ENCODE measurements at places on chromosomes 1 and 21.

DNA sequence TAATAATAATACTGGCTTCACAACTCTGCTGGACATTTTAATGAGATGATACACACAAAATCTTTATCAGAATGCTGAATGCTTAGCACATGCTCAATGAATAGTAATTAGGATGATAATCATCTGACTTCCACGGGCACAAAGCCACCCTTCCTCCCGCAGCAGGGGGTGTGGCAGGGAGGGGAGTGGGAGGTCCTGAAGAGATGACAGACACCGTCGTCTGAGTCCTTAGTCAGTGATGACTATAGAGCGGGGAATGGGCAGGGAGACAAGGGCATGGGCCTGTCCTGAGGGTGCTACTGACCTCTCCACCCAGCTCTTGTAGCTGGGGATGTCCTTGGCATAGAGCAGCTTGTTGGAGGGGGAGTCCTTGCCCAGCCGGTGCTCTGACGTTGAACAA is 117.6 kb upstream of the CD34 start:
- no peak for DNase-seq

DNA sequence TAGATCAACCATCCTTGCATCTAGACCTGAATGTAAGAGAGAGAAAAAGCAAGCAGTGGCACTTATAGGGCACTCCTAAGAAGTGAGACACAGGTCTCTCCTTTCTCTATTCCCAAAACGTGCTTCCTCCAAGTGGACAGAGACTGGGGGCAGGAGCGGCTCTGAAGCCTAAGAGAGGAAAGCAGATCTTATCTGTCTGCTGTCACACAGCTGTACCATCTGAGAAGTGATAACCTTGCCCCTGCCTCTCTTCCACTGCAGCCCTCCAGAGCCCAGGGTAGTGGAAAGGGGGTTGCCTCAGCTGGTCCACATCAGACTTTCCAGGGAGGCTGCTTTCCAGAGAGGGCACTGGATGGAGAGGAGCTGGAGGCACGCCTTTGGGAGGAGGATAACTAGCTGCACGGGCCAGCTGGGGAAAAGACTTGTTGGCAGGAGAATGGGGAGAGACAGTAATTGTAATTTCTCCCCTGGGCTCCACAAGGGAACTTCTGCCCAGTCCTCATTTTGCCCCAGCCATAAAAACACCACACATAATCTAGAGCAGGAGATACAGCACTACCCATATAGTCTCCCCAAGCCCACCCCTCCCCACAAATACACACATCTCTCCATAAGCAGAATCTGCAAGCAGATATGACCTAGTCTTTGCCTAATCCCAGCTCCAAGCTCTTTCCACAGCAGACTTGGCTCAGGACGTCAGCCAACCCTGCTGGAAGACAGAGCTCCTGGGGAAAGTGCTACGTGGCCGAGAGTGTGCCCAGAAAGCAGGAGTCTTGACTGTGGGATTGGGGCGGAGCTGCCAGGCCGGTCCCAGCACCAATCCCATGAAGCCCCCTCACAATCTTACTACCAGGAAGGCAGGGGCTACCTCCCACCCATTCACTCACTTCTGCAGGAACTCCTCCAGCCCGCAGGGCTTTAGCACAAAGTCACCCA is 31.2 kb downstream of the PIK3C2B start:
- no peak for DNase-seq

- no peak for DNase-seq
Observed at GRCh38 chr1:44239331-44239960, 26.2 kb downstream of the DMAP1 start.

DNA sequence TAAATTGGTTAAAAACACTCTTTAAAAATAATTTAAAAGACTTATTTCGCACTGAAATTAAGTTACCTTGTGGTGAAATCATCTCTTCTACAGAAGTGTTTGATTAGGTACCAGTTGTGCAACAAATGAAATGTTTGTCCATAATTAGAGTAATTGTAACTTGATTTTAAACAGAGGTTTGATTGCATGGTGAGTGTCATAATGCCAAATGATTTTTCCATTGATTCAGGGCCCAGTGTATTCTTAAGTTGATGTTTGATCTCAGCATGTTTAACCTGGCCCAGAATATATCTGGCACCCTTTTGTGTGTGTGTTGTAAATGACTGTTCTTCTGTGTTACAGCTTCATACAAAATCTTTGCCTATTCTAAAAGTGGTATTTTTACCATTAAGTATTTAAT is 28.5 kb downstream of the LRRC8B start:
- no peak for DNase-seq

DNA sequence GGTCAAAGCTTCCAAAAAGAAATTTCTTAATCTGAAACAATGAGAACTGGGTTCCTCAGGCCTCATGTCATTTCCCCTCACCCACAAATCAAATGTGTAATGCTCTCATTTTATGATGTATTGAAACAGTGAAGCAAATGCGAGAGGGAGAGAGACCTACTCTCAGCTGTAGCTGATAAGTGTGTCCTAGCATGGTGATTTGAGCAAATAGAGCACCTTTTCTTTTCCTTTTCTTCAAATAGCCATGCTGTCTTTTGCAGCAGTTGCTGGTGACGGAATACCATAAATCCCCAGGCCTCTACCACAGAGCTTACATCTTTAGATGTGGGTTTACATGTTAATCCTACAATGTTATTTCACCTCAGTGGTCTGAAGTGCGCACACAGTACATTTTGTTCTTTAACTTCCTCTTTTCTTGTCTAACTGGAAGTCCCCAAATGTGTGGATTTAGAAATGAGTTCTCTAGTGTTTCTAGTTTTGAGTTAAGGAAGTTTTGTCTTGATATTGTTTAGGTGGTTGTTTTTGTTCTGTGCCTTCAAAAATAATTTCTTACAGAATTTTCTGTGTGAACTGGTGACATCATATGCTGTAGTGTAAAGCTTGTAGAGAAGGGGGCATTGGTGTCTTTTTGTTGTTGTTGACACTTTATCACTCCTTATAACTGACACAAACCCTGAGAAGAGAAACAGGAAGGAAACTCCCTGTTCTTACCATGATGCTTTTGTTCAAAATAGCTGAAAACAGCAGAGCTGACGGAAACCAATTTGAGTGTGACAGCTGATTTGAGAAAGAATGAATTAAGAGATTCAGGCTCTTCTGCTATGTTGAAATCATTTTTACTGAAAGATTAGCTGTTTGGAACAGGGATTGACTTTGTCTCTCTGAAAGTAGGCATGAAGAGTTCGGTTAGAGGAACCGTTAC is 12.2 kb downstream of the SMAP2 start:
- no peak for DNase-seq

DNA sequence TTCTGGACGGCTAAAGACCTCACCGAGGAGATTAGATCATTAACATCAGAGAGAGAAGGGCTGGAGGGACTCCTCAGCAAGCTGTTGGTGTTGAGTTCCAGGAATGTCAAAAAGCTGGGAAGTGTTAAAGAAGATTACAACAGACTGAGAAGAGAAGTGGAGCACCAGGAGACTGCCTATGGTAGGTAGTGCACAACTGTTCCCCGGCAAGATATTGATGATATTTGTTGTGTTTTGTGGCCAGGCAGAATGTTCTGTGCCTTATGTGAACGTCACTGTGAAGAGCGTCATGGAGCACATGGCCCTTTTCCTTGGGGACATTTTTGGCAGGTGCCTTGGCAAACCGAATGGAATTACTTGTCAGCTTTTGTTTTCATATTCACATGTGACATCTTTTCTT is 191.7 kb downstream of the DISC1 start:
- no peak for DNase-seq

DNA sequence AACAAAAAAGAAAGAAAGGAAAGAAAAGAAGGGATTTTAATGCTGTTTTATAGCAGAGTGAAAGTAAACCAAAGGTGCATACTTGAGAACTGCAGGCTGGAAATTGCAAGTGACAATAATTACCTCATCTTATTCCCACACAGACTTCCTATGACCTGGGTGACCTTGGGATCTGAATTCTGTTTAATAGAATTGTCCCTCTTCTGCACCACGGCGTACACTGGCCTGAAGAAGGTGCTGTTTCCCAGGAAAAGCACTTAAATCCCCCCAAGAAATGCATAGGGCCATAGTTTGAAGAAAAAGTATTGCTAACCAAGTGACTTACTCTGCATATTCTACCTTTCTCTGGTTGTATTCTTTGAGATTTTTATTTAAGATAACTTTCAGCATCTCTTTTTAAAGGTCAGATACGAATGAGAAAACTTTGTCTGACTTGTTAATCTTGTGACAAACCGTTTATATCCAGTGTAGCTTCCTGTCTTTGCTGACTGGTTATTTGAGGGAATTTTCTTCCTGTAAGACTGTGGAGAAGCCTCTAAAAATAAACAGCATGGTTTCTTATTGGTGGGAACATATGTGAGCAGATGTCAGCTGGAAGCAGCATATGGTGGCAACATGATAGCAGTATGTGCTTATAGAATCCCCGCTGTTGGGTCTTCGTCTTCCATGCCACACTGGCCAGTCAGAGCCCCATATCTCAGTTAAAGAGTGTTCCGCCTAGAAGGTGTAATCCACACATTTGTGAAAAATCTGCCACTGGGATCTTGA is 16.3 kb downstream of the TGFB2 start:
- DNase-seq = peak; percentile 51

- DNase-seq = no peak
Observed at GRCh38 chr1:107327446-107327845, 186.6 kb downstream of the NTNG1 start.

DNA sequence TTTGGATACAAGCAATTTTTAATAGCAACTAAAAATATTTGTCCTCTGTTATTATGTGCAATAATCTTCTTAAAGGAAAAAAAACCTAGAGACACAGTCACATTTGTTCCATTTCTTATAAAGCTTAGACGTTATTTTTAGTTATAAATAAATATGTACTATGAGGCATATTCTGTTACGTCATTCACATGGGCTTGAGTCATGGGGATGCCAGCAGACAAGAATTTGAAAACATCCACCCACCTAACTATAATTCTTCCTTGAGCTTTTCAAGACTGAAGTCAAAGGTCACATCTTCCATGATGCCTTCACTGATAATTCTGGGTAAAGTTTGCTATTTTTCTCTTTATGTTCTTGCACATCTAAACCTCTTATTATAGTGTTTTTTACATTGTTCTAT is 268.8 kb downstream of the KCTD3 start:
- peak; percentile 5 for DNase-seq

DNA sequence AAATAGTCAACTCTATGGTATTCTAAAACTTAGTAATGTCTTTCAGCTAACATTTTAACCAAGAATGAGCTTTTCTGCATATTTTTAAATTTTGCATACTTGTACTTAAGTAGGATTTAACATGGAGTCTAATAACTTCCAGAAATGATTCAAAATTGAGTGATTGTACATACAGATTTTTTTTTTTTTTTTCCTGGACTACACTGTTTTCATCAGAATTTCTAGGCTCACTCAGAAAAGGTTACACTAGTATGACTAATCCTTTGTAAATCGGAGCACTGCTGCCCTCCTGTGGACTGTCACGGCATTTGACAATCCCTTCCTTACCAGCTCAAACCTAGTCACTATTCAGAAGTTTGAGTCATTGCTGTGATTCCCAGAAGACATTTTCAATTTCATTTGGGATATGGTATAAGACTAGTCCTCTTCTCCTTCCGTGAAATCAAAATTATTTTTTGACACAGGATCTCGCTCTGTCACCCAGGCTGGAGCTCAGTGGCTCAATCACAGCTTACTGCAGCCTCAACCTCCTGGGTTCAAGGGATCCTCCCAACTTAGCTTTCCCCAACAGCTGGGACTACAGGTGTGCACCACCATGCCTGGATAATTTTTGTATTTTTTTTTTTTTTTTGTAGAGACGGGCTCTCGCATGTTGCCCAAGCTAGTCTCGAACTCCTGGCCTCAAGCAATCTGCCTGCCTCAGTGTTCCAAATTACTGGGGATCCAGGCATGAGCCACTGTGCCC is 45.5 kb downstream of the CD46 start:
- DNase-seq = peak; percentile 76

- peak; percentile 90 for DNase-seq
Observed at GRCh38 chr1:154325583-154326545, 539 bp downstream of the ATP8B2 start.

DNA sequence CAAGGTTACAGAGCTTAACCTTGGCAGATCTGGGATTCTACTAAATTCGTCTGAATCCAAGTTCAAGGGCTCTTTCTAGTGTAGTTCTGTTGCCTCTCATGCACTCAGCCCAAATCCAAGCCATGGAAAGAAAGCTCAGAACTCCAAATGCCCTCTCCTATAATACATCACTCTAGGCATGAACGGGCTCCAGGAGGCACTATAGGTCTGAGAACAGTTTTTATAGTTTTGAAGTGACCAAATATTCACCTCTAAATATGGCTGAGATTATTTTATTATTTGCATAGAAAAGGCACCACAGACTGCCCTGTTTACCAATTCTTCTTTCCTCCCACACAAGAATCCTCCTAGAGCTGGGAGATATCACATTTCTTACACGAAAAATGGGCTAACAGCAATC is 327.9 kb upstream of the BEND5 start:
- DNase-seq = no peak

GRCh38 chr1:6897138-6897537 is 111.9 kb downstream of the CAMTA1 start:
- DNase-seq = no peak

DNA sequence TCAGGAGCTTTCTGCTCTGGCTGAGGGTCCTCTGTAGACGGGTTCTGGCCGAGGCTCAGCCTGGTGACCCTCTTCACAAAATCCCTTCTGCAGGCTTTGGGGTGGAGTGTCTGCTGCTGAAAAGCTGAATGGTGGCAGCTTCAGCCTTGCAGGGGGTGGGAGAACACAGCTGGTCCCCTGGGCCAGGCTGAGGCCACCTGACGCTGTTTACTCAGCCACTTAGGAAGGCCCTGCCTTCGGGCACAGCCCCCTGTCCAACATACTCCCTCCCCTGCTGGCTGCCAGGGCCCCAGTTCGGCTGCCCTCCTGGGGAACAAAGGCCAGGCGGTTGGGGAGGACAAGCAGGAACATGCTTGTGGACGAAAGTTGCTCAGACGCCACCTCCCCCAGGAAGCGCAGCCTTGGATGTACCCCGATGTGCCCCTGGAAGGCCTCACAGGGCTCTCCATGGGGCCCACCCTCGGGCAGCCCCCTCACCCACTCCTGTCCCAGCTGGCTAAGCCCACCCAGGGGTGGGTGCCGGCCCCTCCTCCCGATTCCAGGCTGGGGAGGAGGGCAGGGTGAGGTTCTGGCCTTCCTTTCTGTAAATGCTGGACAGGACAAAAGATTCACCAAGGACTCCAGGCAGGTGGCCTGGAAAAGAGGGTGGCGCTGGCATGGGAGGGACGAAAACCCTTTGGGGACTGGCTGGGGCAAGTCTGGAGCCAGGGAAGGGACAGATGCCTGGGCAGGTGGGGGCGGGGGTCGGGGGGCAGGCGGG is at the start of gene ANKRD65:
Gene ANKRD65, minus strand, starts transcription at position 130 of the 760 bp plus-strand sequence. CDS start 271 bp downstream, outside the sequence.
- DNase-seq = no peak

GRCh38 chr1:117118137-117118536 is 3.4 kb downstream of the TRIM45 start:
- DNase-seq = no peak

- no peak for DNase-seq
Observed at GRCh38 chr1:114093624-114094362, 59.9 kb downstream of the SYT6 start.

GRCh38 chr1:211910913-211911485 is 80.4 kb upstream of the LPGAT1 start:
- DNase-seq = no peak

GRCh38 chr1:115062542-115063004 is 26.7 kb downstream of the TSPAN2 start:
- DNase-seq = no peak

All from fibroblast of gingiva (primary cell).